Caco-2 (cell line): ENCODE measurements at places on chromosomes 1 and 21.

DNA sequence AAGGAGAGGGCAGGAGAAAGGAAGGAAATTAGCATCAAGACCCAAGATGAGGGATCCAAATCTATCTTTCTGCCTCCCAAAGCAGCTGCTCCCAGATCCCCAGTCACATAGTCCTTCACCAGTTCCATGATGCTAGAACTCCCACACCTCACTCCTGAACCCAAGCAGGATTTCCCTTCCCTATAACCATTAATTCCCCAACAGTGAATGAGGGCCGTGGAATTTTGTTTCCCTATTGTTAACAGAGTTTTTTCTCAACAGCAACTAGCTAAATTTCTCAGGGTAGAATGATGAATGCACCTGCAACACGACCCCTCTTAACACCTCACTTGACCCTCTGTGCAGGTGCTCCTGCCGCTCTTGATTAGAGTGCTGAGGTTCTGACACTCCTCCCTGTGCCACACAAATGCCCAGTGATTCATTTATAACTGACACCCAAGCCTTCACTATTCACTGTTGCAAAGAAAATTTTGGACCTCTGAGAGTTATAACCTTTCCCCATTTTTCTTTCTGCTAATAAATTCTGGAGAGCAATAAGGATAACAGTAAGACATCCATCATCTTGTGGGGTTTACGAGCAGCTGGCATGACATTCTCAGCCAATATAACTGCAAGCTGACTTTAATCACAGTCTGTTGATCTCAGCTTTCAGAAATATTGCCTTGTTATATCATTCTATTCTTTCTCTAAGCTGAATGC is 25.4 kb upstream of the NPL start:
- DNase-seq, result no peak
- no peak overlapping the region for H3K4me3 ChIP-seq
- no peaks in the 10 kb centered on the region for H3K4me1 ChIP-seq
- H3K36me3 ChIP-seq, result no peaks in the 10 kb centered on the region
- H3K27ac ChIP-seq, result no peak overlapping the region

- DNase-seq, result no peak
- H3K27me3 ChIP-seq, result no peaks in the 10 kb centered on the region
- H3K4me1 ChIP-seq, result no peaks in the 10 kb centered on the region
Measured at GRCh38 chr1:158818975-158819431, 12.1 kb upstream of the MNDA start.

DNA sequence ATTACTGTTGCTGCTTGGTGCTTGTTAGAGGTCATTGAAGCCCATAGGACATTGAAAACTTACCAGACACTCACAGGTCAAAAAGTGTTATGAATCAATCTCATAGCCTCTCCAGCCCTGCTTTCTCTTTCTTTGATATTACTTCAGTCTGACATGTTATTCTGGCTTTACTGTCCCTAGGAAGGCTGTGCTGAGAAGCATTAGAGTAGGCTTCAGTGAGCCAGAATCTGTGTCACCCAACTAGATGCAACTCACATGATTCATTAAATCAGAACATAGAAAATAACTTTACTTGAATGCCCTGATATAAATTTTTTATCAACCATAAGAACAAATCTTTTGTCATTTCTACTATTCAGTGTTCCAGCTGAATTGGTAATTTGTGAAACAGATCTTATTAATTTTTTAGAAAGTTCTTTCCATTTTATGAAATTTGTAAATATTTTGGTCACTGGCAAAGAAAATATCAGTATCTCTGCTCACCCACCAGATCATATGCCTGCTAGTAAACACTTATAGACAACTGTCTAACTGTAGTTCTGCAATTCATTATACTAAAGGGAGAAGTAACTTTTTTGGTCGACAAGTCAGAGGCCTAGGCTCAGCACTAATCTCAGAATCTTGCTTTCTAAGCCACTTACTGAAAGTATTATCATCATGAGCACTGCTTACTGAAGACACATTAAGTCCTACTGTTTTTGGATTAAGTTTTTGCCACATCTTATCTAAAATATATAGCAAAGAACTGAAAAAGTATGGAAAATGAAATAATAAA is 48.2 kb downstream of the RPAP2 start:
- no peak for DNase-seq
- H3K27me3 ChIP-seq, result no peaks in the 10 kb centered on the region
- H3K36me3 ChIP-seq, result no peaks in the 10 kb centered on the region
- no peak overlapping the region for H3K27ac ChIP-seq
- no peak overlapping the region for H3K4me3 ChIP-seq
- no peaks in the 10 kb centered on the region for H3K4me1 ChIP-seq

GRCh38 chr1:8360493-8361197 is 42.7 kb downstream of the SLC45A1 start:
- no peaks in the 10 kb centered on the region for H3K27me3 ChIP-seq
- DNase-seq, result no peak
- H3K4me3 ChIP-seq, result no peak overlapping the region
- no peaks in the 10 kb centered on the region for H3K4me1 ChIP-seq
- peaks cover 1% of the 10 kb centered on the region; the same call in 1 of the 2 replicates for H3K36me3 ChIP-seq
- H3K27ac ChIP-seq, result no peak overlapping the region

DNA sequence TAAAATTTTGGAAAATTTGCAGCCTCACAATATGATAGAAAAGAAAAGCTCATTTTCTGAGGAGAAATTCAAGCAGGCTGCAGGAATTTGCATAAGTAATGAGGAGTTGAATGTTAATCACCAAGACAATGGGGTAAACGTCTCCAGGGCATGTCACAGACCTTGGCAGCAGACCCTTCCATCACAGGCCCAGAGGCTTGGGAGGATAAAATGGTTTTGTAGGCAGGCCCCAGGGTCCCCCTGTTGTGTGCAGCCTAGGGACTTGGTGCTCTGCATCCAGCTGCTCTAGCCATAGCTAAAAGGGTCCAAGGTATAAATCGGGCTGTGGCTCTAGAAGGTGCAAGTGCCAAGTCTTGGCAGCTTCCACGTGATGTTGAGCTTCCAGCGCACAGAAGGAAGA is 112.2 kb upstream of the FMN2 start:
- no peak overlapping the region for H3K27ac ChIP-seq
- no peaks in the 10 kb centered on the region for H3K4me1 ChIP-seq
- H3K36me3 ChIP-seq, result no peaks in the 10 kb centered on the region
- H3K27me3 ChIP-seq, result no peaks in the 10 kb centered on the region

- H3K27ac ChIP-seq, result peak overlapping the region; percentile 88
- peak overlapping the region; percentile 88 for H3K4me3 ChIP-seq
- no peak for DNase-seq
- no peaks in the 10 kb centered on the region for H3K36me3 ChIP-seq
- H3K27me3 ChIP-seq, result no peaks in the 10 kb centered on the region
- H3K4me1 ChIP-seq, result peaks cover 26% of the 10 kb centered on the region
Measured at GRCh38 chr1:198157847-198158725, 1.3 kb downstream of the NEK7 start.

GRCh38 chr1:221937155-221937953 is 195.5 kb upstream of the DUSP10 start:
- H3K4me1 ChIP-seq, result no peaks in the 10 kb centered on the region
- DNase-seq, result no peak
- H3K27ac ChIP-seq, result no peak overlapping the region
- H3K36me3 ChIP-seq, result no peaks in the 10 kb centered on the region
- H3K27me3 ChIP-seq, result no peaks in the 10 kb centered on the region

- no peaks in the 10 kb centered on the region for H3K27me3 ChIP-seq
- no peak overlapping the region for H3K27ac ChIP-seq
- no peaks in the 10 kb centered on the region for H3K36me3 ChIP-seq
Measured at GRCh38 chr1:168653567-168653966, 75.4 kb downstream of the DPT start.

- H3K27me3 ChIP-seq, result no peaks in the 10 kb centered on the region
- DNase-seq, result no peak
- H3K4me3 ChIP-seq, result no peak overlapping the region
- no peak overlapping the region for H3K27ac ChIP-seq
- no peaks in the 10 kb centered on the region; the same call in 1 of the 2 replicates for H3K36me3 ChIP-seq
Measured at GRCh38 chr1:236890152-236891056, 95.3 kb downstream of the MTR start.

DNA sequence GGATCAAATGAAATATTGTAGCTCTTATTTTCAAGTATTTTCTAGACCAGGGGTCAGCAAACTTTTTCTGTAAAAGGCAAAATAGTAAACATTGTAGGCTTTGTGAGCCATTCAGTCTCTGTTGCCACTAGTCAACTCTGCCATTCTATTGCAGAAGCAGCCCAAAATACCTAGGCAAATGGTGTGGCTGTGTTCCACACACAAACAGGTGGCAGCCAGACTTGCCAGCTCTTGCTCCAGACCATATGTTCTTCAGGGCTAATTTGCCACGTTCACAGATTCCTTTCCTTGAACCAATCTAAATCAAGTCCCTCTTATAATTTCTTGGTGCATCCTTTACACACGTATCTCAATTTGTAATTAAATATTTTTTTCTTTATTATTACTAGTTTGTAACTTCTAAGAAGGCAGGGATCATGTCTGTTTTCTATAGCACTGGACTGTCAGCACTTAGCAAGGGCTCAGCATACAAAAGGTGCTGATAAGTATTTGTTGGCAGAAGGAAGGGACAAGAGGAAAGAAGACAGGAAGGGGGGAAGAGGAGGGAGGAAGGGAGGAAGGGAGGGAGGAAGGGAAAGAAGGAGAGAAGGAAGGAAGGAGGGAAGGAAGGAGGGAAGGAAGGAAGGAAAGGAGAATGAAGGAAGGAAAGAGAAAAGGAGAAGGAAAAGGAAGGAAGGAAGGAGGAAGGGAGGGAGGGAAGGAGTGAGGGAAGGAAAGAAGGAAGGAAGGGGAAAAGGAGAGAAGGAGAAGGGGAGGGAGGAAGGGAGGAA is 106.5 kb upstream of the EDEM3 start:
- H3K4me1 ChIP-seq, result no peaks in the 10 kb centered on the region
- no peak overlapping the region for H3K27ac ChIP-seq
- H3K27me3 ChIP-seq, result no peaks in the 10 kb centered on the region; the same call in 1 of the 2 replicates

GRCh38 chr1:218557731-218558130 is 212.6 kb downstream of the TGFB2 start:
- H3K27me3 ChIP-seq, result no peaks in the 10 kb centered on the region
- H3K27ac ChIP-seq, result no peak overlapping the region
- DNase-seq, result no peak
- H3K4me3 ChIP-seq, result no peak overlapping the region

DNA sequence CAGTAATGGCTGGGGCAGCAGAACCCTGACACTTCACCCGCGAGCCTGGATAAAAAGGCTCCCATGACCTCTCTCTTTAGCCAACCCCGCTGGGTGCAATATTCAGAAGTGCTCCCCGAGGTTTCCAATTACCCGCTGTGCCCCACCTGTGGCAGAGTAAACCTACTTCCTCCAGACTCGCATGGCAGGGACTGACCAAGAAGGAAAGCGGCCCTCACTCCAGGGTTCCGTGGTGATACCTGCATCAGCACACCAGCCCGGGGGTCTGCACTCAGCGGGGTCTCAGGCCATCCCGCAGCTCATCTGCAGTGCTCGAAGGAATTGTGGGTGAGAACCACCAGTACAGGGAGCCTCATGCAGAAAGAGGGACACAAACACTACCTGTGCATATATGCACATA is 136.3 kb upstream of the FMN2 start:
- H3K36me3 ChIP-seq, result no peaks in the 10 kb centered on the region
- DNase-seq, result no peak
- no peak overlapping the region for H3K4me3 ChIP-seq
- H3K4me1 ChIP-seq, result no peaks in the 10 kb centered on the region
